B cell (primary cell): ENCODE measurements at places on chromosomes 16 and 17.

DNA sequence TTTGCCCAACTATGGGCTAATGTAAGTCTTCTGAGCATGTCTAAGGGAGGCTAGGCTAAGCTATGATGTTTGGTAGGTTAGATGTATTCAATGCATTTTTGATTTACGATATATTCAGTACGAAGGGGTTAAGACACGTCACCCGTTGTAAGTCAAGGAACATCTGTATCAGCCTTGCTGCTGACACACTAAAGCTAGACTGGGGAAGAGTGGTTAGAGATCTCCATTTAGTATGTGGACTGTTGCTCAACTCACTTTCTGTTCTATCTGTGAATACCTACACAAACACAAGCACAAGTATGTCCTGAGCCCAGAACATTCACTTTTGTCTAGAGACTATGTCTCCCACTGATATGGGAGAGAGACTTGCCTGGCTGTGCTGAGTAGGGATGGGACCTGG lies 71.5 kb downstream of the VMP1 start:
- no peak for DNase-seq

- no peak for DNase-seq
Measured at GRCh38 chr17:14011036-14011692, 58.1 kb upstream of the COX10 start.

- DNase-seq = no peak
Measured at GRCh38 chr17:1999557-2000251, 25.4 kb downstream of the RTN4RL1 start.

GRCh38 chr17:29390851-29391631 lies 878 bp downstream of the TAOK1 start:
- peak; percentile 48 for DNase-seq

DNA sequence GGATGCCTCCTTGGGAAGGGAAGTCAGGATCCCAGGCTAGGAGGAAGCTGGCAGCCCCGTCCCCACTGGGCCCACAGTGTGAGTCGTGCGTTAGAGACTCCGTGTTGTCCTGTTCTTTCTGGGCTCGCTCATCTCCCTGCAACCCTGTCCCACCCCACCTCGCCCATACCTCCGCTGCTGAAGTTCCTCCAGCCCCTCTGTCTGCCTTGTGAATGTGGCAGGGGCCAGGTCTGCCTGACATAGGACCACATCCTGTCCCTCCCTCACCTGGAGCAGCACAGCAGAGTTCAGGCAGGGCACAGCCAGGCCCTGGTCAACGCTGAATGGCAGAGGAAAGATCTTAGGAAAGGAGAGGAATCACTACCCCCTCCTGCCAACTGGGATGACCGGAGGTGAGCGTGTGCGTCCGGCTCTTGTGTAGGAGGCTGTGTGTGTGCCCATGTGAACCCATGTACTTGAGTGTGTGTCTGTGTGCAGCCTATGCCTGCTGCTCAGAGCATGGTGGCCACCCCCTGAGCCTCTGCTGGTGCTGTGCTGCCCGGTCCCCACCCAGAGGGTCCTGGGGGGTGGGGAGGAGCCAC lies 12.8 kb downstream of the KCNJ18 start:
- DNase-seq = no peak

DNA sequence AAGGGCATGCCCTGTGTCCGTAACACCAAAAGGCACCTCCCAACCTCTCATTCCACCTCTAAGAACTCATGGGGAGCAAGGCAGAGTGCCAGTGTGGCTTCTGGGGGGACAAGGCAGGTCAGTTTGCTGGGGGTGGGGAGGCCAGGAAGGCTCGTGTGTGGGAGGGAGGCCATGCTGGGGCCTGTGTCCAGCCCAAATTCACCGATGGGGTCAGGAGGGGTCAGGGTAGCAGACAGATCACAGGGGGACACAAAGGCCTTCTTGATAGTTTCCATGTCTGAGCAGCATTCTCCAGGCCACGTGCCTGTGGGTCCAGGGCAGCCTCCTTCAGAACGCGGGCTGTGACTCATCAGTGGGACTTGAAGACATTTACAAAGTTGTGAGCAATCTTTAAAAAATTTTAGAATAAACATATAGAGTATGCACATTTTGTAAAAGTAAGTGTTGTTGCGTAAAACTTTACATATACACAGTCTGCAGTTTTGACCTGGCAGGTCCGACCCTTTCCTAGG lies 20.9 kb downstream of the SPACA3 start:
- no peak for DNase-seq

GRCh38 chr16:64074706-64075105 lies 1047.2 kb downstream of the CDH11 start:
- DNase-seq = no peak

GRCh38 chr17:48068491-48068961 lies 20.4 kb downstream of the NFE2L1 start:
- no peak for DNase-seq

DNA sequence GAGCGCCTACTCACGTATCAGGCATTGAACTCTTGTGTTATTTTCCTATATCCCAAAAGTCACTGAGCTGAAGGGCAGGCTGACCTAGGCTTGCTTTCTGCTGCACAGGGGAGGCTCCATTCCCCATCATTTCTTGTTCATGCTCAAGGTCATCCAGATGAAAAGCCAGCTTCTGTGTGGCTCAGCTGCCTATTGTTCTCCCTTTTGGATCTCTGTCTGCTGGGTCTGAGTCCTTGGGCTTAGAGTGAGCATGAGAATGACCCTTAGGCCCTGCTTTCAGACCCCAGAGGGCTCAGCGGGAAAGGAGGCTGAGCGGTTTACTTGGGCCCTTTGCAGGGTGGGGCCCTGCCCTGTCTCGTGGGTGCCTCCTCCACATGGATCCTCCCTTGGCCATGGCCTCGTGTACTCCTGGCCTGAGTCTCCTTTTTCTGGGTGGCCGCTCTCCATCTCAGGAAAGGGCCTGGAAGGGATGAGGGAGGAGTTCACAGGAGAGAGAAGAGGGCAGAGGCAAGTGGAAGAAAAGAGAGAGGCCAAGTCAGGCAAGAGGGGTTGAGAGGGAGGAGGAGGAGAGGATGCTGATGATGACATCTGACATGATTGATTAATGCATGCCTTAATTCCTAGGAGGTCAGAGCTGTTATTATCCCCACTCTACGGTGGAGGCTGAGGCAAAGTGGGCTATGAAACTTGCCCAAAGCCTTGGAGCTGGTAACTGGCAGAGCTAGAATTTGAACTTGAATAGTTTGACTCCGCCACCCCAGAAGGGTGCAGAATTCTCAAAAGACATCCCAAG lies 19.8 kb upstream of the MAP3K14 start:
- DNase-seq = no peak

DNA sequence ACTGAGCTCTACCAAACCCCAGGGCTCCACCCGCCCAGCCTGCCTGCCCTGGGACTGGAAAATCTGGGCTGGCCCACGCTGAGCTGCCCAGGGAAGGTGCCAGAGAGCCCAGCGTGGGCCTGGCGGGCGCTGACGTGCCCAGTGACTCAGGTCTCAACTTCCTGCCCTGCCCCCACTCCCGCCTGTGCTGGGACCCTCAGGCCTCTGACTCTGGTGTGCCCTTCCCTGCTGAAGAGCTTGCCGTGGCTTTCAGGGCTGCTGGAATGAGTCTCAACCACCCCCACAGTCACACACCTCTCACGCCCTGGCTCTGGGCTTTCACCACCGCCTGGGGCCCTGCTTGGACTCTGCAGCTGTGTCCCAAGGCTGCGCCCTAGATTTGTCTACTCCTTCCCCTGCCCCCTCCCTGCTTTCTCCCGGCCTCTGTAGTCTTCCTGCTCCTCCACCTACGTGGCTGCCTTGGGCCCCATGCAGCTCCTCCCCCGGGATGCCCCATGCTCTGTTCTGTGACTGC lies 10.4 kb downstream of the LLGL1 start:
- DNase-seq = no peak

DNA sequence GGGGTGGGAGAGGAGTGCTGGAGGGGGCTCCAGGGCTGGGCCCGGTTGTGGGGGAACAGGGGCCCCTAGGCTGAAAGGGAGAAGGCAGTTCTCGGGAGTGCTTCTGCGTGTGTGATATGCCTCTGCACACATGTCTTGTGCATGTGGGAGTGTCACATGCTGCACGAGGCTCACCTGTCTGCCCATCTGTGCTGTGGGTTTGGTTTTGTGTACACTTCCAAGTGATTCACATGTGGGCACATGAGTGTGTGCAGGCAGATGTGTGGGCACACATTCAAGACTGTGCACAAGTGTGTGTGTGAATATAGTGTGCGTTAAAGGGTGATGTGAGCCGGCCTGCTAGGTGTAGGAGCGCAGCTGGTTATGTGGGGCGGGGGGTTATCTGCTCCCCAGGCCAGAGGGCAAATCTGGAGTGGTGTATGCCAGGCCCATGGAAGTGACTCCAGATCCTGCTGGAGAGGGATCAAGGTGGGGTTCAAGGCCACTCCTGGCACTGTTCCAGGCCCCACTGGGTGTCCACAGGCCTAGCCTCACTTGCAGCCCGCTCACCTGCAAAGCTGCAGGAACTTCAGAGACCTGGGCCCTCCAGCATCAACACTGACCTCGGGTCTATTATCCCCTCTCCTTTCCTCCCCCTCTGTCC lies 3.8 kb upstream of the BAHCC1 start:
- DNase-seq = no peak

GRCh38 chr17:21375757-21376080 lies 438 bp upstream of the KCNJ12 start:
- DNase-seq = no peak

GRCh38 chr16:2791174-2791573 lies 3.8 kb upstream of the PRSS33 start:
- DNase-seq = no peak

GRCh38 chr16:351804-352520 lies 561 bp downstream of the AXIN1 start:
- DNase-seq = peak; percentile 53

- DNase-seq = no peak
Measured at GRCh38 chr17:55816532-55817396, 65.9 kb downstream of the PCTP start.

DNA sequence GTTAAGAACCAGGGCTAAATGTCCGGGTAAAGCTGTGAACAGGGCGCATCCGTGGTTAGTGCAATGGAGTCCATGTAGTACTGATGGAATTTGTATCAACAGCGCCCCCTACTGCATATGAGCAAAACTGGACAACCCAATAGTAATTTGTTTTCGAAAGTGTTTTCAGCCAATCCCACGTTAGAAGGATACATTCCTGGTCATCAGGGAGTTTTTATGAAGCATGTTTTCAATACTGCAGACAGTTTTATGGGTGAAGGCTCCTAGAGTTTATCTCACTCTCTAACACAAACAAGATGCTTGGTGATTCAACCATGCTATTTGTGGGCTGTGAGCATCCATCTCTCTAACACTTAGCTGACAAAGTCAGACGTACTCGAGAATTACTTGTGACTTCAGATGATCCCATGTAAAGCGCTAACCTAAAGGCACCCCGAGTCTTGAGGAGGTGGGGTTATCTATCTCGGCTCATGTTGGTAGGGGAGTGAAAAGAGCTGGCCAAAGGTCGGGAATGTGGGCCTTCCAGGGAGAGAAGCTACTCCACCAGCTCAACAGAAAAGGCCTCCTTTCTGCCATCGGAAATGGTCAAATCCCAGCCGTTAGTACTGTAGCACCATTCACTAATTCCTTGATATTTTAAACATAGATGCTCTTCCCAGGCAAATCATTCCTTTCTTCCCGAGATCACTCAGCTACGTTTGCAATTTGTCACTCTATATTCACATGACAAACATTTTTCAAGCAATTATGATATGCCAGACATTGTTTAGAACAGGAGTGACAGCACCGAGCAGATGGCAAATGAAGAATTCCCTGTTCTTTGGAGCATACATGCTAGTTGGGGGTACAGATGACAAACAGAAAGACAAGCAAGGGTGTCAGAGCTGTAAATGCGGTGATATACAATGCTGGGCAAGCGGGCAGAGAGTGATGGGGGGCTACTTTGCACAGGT lies 46.9 kb upstream of the HNF1B start:
- DNase-seq = peak; percentile 77

GRCh38 chr16:49399594-49400364 lies 26.2 kb downstream of the C16orf78 start:
- DNase-seq = peak; percentile 37
